Stimulated activated CD4-positive, alpha-beta T cell treated with anti-CD3 and anti-CD28 coated beads, Interleukin-1b, Interleukin-23, amount 100 ng/mL, for 48 hours (primary cell): ENCODE measurements at places on chromosomes 3 and 15.

- no peak for DNase-seq
Observed at GRCh38 chr3:173932624-173933023, 535.1 kb downstream of the NLGN1 start.

DNA sequence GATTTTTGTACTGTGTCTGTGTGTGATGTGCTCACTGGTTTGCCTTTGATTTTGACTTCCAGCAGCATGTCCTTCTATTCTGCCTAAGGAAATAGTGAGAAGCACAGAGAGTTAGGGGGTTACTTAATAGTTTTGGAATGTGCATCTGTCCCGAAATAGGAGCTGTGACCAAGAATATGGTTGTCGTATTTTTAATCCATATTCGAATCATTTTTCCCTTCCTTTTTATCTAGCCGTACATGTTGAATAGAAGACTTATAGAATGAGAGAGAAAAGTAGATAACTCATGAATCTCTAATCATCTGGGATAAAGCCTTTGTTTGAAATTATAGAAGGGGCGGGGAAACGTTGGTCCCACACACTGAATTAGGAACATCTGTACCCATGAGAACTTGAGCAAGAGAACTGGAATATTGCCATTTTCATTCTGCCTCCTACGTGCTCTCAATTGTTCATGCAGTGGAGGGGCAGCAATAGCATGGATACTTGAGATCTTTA lies 23.6 kb downstream of the CRTC3 start:
- DNase-seq: no peak

DNA sequence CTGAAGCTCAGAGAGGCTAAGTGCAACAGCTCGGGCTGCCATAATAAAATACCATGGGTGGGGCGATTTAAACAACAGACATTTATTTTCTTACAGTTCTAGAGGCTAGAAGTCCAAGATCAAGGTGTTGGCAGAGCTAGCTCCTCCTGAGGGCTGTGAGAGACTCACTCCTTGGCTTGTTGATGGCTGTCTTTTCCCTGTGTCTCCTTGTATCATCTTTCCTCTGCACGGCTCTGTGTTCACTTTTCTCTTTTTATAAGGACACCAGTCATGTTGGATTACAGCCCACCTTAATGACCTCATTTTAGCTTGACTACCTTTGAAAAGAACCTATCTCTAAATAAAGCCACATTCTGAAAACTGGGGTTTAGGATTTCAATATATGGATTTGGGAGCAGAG lies 129.7 kb downstream of the RPL22L1 start:
- DNase-seq: no peak

DNA sequence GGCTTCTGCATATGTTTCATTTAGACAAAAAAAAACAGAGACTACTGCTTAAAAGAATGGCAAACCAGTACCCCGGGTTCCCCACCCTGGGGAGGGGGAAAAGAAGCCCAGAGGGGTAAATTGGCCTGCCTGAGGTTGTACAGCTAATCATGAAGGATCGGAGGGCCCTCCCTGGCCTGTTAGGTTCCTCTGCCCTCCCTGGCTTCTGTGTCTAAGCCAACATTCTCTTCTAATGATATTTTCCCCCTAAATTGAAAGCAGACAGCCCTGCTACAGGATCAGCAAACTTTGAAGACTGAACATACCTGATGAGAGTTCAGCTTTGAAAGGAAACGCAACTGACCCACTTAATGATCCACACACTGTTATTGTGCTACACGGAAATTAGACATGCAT lies 2.5 kb downstream of the ARHGAP31 start:
- no peak for DNase-seq

GRCh38 chr3:155772801-155773200 lies 27.9 kb upstream of the PLCH1 start:
- no peak for DNase-seq

- no peak for DNase-seq
Observed at GRCh38 chr15:73996939-73997338, 2.4 kb downstream of the PML start.

GRCh38 chr15:82532991-82533481 lies 7.2 kb downstream of the RPS17 start:
- no peak for DNase-seq

DNA sequence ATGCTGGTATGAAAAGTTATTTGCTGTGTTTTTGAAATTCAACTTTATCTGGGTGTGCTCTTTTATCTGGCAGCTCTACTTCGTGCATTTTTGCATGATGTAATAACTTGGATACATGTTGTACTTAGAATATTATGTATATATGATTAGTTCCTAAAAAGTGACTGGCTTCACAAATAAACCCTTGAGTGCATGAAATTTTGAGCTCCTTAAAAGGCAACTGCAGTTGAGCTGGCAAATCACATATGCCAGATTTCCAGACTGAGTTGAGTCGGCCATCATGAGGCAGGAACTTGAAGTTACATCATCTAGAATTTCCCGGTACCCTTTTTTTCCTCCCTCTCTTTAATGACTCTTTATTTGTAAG lies 162.5 kb downstream of the FNDC3B start:
- DNase-seq: no peak

DNA sequence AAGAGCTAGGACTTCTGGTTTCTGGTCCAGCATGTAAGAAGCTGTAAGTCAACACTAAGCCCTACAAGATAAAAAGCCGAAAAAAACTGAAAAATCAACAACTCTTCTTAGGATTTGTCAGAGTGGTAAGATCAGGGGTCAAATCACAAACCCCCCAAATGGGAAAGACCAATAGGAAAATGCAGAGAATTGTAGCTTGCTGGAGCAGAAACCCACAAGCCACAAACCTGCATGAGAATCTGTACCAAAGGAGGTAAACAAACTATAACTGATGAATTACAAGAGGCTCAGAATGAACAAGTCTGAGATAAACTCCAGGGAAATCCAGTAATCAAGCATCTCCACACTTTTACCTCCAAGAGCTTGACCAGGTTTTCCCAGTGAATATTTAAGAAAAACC lies 36.0 kb downstream of the RFX7 start:
- no peak for DNase-seq
